ENCODE measurements at places on chromosomes 3 and 15.

- peak; percentile 57 for DNase-seq
Measured at GRCh38 chr3:112038863-112039262, 4.3 kb downstream of the TMPRSS7 start.

GRCh38 chr15:80727196-80727595 lies 32.1 kb downstream of the ABHD17C start:
- peak; percentile 20 for DNase-seq

DNA sequence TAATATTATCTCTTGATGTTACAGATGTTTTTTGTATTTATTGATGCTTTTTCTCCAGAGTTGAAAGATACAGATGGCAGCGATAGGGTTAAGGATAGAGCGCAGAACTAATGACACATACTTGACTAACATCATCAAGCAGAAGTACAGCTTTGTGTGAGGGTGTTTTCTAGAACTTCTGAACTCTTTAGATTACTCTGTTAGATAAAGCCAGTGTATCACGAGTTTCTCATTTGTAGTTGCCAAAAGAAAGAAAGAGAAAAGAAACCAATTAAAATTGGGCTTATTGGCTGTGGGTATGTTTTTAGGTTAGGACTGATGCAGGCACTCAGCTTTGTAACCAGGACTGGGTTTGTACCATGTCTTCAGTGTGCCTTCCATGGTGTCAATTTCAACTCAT lies 6.6 kb upstream of the GPR171 start:
- no peak for DNase-seq

DNA sequence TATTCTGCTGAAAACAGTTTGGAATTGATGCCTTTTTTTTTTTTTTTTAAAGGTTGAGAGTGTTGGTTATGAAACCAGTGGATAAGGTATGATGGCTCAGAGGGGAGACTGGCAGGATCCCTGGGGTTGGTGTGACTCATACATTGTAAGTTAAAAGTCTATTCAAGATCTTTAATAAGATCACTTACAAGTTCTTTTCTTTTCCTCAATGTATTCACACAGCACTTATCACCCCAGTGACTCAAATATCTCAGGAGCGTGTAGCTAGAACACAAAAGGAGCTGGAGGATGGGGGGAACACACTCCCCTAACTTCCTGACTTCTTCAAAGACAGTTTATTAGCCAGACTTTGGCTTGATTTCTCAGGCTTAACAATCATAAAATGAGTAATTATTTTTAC lies 285.3 kb downstream of the SV2B start:
- DNase-seq: no peak

Measured in AG20443 (cell line).